Thyroid gland (tissue), 4 donors: ENCODE measurements at places on chromosomes 5 and 9. TPM values are rescaled to one million over a fixed set of nuclear protein-coding genes. Genes with fewer than 3 reads are reported as not detected.

GRCh38 chr9:16656432-16657169 lies 213.9 kb downstream of the BNC2 start:
- H3K4me1 ChIP-seq = peaks cover 7% of the 10 kb centered on the region
- no peak overlapping the region for H3K4me3 ChIP-seq
- no peak for DNase-seq

GABRB2 gene
- 0.11 TPM for total RNA-seq

- no peak overlapping the region for H3K4me3 ChIP-seq
- H3K27me3 ChIP-seq = no peaks in the 10 kb centered on the region
- H3K4me1 ChIP-seq = no peaks in the 10 kb centered on the region
- H3K36me3 ChIP-seq = no peaks in the 10 kb centered on the region
- H3K27ac ChIP-seq = no peak overlapping the region
Observed at GRCh38 chr5:16981700-16982099, 45.6 kb upstream of the MYO10 start.

LCN12 gene
- total RNA-seq = 39.7 TPM

- H3K4me1 ChIP-seq = peaks cover 15% of the 10 kb centered on the region
- DNase-seq = no peak
- H3K27me3 ChIP-seq = no peaks in the 10 kb centered on the region
- no peak overlapping the region for H3K4me3 ChIP-seq
- no peak overlapping the region for H3K27ac ChIP-seq
- H3K36me3 ChIP-seq = no peaks in the 10 kb centered on the region
Observed at GRCh38 chr5:108726446-108727235, 21.1 kb upstream of the FER start.

DNA sequence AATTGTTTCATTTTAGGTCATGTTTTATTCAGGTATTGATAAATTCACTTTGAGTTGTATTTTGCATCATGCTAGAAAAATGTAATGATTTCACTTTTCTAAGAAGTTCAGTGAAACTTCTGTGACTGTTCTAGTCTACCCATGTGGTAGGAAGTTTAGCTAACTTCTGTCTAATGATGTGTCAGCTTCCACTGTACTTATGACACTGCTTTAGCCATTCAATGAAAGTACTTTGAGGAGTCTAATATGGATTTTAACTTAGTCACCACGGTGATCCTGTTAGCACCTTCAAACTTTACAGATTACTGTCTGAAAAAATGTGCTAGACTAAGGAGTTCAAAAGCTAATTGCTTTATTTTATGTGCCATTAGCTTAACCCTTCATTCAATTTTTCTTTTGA lies 1510.5 kb upstream of the CDH9 start:
- H3K4me3 ChIP-seq = no peak overlapping the region
- no peaks in the 10 kb centered on the region for H3K27me3 ChIP-seq
- no peaks in the 10 kb centered on the region for H3K4me1 ChIP-seq
- H3K36me3 ChIP-seq = no peaks in the 10 kb centered on the region
- no peak for DNase-seq

DNA sequence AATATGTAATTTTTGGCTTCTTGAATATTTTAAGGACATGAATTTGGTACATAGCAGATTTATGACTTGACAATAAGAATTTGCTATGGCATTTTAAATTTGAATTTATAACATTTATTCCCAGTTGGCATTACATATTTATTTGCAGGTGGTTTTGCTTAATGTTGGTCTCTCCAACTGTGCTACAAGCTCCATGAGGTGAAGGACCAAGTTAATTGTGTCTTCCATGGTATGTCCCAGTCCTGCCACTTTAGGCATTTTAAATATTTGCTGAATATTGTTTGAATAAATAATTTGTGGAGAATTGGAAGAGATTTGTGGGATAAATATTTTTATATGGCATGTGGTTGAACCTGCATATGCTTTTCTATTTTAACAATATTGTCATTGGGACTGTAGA lies 253.4 kb upstream of the RIOK2 start:
- H3K36me3 ChIP-seq = no peaks in the 10 kb centered on the region
- H3K4me1 ChIP-seq = no peaks in the 10 kb centered on the region
- H3K27me3 ChIP-seq = no peaks in the 10 kb centered on the region
- H3K4me3 ChIP-seq = no peak overlapping the region

GRCh38 chr5:169201597-169201996 lies 99.3 kb downstream of the SLIT3 start:
- no peak for DNase-seq
- H3K36me3 ChIP-seq = no peaks in the 10 kb centered on the region
- H3K27me3 ChIP-seq = no peaks in the 10 kb centered on the region
- H3K4me1 ChIP-seq = no peaks in the 10 kb centered on the region
- H3K27ac ChIP-seq = no peak overlapping the region
- H3K4me3 ChIP-seq = no peak overlapping the region

- no peak for DNase-seq
- no peak overlapping the region for H3K27ac ChIP-seq
- no peaks in the 10 kb centered on the region for H3K36me3 ChIP-seq
- H3K4me3 ChIP-seq = no peak overlapping the region
Observed at GRCh38 chr5:178440181-178440580, 150.0 kb downstream of the COL23A1 start.
